ENCODE measurements at places on chromosomes 11 and 22.
A peak's percentile ranks its signal among the peaks of the same experiment; 100 is the strongest.

DNA sequence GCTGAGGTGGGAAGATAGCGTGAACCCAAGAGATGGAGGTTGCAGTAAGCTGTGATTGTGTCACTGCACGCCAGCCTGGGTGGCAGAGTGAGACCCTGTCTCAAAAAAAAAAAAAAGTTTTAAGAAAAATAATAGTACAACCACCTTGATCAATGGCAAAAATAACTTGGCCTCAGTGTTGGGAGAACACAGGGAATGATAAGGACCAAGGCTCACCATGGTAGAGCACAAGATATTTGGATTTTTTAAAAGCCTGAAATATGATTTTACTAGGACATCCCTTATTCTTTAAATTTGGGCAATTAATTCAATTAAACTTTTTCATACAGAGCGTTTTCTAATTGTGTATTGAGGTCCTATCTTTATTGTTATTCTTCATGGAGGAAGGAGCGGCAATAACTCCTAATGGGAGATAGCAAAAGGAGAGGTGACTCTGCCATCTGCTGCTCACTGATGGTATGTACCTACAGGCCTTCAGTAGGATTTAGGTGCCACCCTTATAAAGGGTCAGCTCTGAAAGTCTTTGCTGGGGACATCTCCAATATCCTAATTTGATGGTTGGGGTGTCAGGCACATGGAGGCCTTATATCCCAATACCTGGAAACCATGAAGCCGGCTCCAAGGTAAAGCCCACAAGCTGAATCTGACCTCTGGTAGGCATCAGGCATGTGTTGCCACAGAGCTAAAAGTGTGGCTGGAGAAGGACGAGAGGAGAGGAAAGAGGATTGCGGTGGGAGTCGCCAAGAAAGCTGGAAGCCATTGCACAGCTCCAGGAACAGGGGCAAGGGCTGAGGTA lies 21.9 kb upstream of the POLD3 start:
- no peak for DNase-seq

DNA sequence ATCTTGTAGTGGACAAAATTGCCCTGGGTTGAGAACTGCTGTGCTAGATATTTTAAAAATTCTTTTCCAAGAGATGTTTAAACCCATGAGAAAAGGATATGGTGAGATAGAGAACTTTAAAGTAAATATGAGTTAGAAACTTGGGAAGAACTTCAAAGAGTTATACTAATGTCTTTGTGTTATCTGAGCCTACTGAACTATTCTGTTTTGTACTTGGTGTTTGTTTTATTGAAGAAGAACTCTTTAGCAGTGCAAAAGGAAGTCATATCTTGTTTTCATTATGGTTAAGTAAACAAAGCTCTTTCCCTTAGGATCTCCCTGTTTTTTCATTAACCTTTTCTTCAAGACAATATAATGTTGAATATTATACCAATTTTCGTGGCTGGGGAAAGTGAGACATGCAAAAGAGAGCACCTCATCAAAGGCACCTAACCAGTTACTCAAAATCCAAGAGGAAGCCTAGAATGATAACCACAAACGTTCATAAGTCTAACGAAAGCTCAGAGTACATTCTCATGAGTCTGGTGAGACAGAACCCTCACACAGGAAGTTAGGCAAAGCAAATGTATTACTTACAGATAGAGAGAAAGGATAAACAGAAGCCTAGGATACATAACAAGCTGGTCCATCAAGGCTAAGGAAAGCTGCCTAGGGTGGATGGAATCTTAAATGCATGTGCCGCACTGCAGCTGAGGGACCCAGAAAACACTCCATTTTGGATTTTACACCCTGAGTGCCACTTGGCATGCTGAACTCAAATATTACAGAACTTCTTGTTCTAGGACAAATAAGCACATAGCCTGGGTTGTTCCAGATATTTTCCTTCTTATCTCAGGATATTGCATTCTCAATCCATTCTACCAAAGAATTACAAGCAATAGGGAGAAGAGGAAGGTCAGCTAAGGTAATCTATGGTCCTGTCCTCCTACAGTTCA lies 112.5 kb upstream of the ANO3 start:
- no peak for DNase-seq

DNA sequence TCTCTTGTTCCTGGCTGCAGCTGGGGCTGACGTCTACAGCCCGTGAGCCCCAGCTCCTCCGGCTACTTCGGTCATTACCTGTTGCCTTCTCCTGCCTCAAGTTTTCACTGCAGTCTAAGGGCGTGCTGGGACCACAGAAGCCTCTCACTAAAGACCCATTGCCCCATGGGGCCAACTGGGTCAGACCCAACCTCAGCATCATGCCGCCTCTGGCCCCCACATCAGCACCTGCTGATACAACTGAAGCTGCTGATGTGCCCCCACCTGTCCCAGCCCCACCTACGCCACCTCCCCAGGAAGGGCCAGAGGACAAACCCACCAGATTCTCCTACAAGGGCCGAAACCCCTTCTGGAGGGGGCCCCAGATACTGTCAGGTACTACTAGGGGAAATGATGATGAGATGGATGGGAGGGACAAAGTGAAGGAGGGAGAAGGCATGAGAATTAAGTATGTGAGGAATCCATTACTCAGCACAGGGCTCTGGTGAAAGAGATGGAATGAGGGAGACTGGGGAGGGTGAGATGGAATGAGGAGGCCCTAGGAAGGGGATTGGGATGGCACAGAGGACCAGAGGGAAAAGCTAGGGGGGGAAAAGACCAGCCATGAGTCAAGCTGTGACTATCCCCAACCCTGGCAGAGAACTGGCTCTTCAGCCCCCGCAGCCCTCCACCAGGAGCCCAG lies 5.1 kb downstream of the C11orf42 start:
- DNase-seq: no peak

DNA sequence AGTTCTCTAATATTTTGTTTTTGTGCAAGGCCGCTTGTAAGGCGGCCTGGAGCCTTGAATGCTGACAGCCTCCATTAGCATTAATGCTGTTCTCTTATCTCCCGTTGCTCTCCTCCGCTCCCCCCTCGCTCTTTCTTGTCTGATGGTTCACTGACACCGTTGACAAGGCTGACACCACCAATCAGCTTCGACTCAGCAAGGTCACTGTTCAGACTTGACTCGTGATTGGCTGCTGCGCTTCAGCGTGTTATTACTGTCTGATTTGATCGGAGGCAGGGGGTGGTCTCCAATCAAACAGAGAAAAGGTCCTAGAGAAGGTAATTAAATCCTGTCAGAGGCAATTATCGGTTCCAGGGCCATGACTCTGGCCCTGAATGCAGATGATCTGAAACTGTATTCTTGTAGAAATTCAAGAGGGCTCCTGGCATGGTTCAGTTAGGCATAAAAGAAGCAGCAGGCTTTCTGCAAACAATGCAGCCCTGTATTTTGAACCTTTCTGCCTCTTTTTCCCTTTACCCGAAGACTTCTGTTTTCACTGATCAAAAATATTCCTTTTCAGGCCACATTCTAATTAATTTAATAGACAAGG lies 49.3 kb upstream of the MPPED2 start:
- DNase-seq: no peak

DNA sequence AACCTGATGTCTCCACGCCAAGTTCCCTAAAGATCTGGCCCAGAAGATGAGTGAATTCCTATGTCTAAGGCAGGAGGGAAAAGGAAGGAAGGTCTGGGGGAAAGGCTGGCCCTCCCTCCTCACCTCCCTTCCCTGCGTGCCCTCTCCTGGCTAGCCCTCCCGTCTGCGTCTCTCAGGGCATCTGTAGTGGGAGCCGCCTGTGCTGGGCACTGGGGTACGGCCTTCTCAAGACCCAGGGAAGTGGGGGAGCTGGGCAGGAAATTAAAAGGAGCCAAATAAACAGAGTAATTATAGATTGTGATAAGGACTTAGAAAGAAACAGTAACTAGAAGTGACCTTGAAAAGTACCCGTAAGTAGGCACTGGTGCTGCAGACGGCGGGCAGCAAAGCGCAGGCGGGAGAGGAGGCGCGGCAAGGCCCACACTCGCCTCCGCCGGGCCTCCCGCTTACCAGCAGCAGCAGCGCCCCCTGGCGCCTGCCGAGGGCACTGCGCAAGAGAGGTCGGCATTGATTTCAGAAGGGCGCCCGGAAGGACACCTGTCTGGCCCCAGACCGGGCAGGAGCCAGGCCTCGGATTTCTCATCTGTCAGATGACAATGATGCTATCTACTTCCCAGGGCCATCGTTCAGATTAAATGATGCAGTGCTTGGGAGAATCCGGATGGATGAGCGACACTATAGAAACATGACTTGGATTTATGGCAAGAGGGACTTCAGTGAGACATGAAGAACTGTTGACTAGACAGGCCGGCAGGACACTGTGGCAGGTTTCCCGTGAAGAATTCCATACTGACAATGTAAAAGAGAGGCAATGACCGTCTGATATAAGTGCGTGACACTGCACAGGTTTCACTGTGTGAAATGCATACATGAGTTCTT lies 7.3 kb downstream of the KCNJ1 start:
- peak; percentile 62 for DNase-seq

DNA sequence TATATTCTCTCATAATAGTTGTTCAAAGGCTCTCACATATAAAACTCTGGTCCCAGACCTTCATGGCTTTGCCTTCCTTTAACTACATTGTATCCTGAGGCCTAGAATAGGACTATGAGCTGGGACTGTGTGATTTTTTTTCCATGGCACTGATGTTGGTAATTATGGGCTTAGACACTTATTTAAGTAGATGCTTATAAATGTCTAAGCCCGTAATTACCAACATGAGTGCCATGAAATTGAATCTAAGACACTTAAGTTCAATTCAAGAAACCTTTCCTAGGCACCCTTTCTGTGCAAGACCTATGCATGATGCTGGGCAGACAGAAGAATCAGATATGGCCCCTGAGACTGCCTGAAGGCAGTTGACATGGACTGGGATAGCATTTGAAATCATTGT lies 63.0 kb downstream of the P4HA3 start:
- no peak for DNase-seq

GRCh38 chr11:62512961-62513360 lies 33.6 kb downstream of the AHNAK start:
- DNase-seq: no peak

GRCh38 chr22:20253161-20253560 lies 15.0 kb downstream of the RTN4R start:
- no peak for DNase-seq

DNA sequence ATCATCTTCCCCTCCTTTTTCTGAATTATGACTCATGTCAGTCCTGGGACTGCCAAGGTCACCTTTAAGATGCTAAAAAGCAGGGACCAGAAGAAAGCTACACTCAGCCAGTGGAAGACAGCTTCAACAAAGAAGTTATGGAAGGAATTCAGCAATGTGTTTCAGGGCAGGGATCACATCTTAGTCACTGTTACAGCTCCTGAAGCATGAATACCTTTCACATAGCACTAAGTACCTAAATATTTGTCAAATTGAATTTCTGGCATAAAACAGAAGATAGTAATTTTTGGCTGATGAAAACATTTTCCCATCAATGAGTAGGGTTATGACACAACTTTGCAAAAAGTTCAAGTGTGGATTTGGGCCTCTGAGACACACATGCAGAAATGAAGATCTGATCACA lies 5.2 kb downstream of the DDB1 start:
- no peak for DNase-seq

- no peak for DNase-seq
These were observed 554 bp upstream of the NECTIN1 start for GRCh38 chr11:119729581-119729927.

DNA sequence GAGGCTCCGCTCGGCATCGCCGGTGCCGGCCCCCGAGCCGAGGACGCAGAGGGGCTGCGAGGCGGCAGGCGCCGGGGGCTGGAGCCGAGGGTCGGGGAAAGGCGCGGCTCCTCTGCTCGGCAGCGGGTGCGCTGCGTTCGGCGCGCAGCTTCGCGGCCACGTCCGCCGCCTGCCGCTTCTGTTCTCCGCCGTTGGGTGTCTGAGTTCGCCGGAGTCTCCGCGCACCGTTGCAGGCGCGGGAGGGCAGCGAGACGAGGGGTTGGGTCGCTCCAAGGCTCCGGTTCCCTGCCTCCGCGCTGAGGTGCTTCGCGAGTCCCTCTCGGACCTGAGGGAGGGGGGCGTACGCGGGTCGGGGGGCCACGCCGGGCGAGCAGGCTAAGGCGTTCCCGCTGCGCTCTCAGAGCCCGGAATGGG lies 347 bp downstream of the MN1 start:
- DNase-seq: no peak

DNA sequence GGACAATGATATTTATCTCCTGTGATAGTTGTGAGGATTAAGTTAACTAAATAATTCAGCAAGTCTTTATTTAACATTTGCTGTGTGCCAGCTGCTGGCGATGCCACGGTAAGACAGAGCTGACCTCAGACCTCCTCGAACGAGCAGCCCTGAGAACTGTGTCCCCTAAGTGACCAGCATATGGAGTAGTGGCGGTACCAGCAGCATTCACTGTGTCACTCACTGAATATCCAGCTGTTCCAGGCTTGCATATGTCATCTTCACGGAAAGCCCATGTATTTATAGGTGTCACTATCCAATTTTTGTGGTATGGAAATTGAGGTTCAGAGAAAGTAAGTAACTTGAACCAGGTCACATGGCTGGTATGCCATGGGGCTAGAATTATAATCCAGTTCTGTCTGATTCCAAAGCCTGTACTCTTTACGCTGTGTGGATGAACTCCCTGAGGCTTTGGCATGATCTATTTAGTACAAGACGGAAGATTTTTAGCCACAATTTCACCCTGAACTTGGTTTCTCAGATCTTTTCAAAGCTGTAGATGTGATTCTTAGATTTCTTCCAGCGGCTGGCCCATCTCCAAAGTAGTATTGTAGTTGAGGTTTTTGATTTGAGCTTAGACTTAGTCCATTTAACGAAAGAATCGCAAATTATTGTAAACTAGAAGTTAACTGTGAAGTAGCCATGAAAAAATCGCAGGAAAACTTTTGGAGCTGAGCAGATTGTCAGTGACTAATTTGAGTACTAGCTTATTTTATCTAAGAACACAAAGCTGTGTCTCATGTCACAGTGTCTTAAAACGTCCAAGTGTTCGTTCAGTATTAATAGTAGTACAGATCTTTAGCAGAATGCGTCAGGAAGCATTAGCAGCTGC lies 49.4 kb upstream of the MYO18B start:
- no peak for DNase-seq

DNA sequence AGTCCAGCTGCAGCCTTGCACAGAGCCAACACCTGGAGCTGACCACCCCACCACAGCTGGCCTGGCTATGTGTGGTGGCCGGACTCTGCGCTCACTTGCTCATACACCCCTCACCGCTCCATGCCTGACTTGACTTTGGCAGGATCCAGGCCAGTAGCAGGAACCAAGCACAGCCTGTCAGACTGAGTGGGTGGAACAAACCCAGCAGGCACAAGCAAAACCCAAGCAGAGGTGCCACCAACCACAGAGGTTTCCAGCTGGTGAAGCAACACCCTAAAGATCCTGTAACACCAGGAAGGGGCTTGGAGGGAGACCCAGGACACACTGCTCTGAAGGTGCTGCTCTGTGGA lies 44.9 kb upstream of the WNT11 start:
- DNase-seq: no peak

Measured in activated T-helper 1 cell treated with Interleukin-2 at 50 U/mL for 16 hours (primary cell).